ENCODE measurements at places on chromosomes 6 and 20.

GRCh38 chr6:2881423-2881822 lies 21.7 kb downstream of the SERPINB9 start:
- DNase-seq: no peak

DNA sequence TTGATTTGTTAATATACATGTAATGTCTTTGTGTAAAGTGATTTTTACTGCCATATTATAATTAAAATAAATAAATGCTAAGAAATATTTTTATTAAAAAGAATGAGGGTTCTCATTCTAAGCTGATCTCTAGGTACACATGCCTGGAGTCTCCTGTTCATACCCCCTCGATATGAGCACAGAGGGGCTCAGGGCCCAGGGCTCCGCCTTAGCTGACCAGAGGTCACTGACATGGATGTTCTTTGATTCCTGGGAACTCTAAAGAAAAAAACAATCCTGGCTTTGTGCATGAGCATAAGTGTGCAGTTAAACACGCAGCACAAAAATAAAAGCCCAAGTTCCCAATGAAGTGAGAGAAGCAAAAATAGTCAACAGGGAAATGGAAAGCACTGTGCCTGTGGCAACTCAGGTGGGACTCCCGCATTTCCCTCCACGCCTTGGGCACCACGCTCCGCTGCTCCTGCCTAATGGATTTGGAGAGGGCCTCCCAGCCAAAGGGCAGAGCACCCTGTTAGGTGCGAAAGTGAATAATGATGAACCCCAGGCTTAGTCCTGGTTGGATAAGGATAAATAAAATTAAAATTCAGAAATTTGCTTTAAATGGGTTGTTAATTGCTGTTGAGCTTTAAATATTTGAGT lies 33.3 kb upstream of the QKI start:
- DNase-seq: no peak

DNA sequence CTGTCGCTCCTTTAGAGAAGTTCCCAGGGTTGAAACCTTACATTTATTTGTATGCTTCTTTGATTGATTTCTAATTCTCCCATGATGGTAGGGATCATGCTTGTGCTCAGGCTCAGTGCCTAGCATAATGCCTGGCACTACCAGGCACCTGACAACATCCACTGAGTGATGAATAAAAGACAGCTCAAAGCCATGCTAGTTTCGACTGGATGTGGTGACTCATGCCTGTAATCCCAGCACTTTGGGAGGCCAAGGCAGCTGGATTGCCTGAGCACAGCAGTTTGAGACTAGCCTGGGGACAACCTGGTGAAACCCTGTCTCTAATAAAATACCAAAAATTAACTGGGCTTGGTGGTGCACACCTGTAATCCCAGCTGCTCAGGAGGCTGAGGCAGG lies 11.6 kb upstream of the CD164 start:
- DNase-seq: no peak

GRCh38 chr20:9912858-9913434 lies 74.1 kb upstream of the PAK5 start:
- no peak for DNase-seq

GRCh38 chr20:46060301-46060881 lies 29.4 kb downstream of the NCOA5 start:
- no peak for DNase-seq

- DNase-seq: no peak
Observed at GRCh38 chr6:46288835-46289234, 118.1 kb upstream of the ENPP5 start.

DNA sequence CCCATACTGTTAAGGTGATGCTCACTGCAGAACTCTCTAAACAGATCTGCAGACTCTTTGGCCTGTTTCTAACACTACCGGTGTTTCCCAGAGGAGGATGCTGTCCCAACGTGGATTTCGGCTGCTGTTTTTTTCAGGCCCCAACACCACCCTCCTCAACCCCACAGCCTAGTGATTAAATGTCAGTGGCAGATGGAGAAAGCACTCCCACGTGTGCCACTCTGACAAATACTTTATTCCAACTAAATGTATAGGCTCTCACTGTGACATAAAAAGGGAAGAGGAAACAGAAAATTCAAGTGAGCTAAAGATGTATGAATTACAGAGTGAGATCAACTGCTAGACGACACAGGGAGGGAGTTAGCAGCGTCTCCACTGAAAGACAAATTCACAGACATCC lies 3.6 kb downstream of the TBC1D20 start:
- no peak for DNase-seq

DNA sequence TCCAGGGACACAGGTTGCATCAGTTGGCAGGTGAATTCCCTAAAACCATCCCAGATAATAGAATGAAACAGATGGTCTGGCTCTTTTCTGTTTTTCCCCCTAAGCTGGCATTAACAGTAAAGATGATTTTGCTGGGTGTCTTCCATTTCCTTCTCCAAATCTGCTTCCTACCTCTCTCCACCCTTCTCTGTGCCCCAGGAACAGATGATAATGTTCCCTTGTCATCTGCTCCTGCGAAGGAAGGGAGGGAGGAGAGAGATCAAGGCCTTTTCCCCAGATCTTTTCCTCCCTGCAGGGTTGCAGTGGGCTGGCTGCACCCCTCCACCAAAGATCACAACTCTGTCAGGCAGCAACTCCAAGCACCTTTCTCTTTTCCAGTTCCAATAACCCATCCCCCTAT lies 156.5 kb upstream of the PRDM1 start:
- no peak for DNase-seq

DNA sequence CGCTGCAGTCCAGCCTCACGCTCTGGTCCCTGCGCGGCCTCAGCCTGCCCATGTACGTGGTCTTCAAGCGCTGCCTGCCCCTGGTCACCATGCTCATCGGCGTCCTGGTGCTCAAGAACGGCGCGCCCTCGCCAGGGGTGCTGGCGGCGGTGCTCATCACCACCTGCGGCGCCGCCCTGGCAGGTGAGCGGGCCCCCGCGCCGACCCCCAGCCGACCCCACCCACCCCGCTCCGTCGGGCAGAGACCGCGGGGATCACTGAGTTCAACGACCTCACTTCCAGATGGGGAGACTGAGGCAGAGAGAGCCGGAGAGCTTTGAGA lies 545 bp downstream of the SLC35D3 start:
- DNase-seq: no peak

DNA sequence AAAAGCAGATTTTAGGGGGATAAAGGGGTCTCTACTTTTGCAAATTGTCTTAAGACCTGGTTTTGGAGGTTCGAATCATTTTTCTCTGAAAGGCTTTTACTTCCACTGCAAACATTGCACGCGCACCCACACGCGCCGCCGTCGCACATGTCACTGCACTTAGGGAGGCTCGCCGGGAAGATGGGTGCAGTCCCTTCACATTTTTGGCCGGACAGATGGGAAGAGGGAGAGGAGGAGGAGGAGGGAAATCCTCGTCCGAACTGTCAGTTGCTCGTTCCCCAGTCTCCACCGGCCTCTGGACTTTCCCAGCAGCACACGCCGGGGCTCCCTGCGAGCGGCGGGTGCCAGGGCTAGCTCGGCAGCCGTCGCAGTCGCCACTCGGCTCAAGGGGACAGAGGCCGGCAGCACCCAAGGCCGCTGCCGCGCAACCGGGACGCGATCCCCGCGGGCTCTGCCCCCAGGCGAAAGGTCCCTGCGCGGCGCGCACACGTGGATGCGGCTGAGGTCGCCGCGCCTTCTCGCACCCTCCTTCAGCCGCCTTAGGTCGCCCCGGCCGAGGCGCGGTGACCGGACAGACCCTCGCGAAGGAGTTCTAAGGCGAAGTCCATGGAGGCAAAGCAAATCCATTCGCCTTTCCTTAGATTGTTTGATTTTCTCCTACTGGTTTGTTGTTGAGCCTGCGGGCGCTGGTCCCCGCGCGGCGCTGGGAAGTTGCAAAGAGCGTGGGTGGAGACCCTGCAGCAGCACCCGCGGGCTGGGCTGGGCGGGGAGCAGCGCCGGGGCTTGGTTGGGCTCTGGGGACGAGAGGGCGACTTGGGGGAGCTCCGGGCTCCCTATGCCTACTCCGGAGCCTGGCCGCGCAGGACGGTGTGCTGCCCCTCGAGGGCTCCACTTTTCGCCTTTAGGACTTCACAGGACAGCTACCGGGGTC lies 1.2 kb downstream of the MYB start:
- DNase-seq: no peak

DNA sequence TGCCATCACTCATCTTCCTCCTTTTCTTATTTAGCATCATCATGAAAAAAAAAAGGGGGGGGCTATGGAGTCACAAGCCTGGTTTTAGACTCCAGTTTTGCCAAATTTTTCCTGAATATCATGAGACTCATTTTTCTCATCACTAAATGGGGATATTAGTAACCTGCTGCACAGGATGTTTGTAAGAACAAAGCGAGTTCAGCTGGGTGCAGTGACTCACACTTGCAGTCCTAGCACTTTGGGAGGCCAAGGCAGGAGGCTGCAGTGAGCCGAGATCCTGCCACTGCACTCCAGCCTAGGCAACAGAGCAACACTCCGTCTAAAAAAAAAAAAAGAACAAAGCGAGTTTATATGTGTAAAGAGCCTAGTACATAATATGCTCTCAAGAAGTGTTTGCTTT lies 82.8 kb downstream of the TFAP2A start:
- no peak for DNase-seq

DNA sequence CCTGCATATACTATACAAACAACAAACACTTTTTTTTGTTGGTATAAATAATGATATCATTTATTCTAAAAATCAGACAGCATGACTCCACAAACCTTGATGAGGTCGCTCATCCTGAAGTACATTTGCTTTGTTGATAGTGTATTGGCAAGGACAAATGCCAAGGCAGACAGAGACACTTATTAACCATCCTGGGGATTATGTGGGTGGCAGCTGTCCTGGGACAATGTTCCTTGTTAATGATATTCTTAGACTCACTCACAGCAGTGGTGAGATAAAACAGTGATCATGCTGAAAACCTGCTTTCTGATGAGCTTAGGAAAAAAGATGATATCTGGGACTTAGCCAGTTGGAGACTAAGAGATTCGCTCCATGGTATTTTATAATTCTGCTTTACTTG lies 85.4 kb upstream of the OGFRL1 start:
- no peak for DNase-seq

GRCh38 chr6:79833264-79833963 lies 113.9 kb downstream of the ELOVL4 start:
- DNase-seq: no peak

GRCh38 chr6:47203266-47203937 lies 106.3 kb downstream of the TNFRSF21 start:
- no peak for DNase-seq
